SJSA1 (cell line): ENCODE measurements at places on chromosomes 4 and X.

DNA sequence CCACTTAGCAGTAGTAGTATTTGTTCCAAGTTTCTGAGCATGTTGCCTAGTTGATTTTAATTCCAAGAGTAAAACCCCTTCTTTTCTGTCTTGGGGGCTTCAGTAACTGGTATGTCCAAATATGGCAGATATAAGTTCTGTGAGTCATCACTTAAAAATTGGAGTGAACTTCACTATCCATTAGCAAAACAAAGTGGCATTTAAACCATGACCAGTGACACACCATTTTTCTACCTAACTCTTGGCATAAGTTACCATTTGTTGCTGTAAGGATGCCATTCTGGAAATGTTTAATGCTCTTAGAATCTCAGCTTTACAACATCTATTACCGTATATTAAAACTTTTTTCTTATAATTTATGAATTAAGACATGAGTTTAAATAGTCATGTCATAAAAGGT lies 102.0 kb downstream of the CBR4 start:
- DNase-seq: peak; percentile 61

DNA sequence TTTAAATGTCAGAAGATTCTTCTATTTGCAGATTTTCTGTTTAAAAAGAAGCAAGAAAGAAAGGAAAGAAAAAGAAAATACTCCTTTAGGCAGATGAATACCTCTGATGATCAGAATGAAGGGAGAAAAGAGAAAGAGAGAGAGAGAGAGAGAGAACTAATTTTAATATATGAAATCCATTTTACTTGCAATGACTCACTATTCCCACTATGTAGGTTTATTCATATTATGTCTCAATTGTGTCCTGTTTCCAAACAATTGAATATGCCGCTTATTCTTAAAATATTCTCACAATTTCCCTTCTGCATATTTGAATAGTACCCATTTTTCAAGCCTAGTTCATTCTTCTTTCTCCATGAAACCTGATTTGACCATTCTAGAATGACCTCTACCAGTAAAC lies 11.7 kb downstream of the MEPE start:
- no peak for DNase-seq

GRCh38 chrX:131845201-131845600 lies 177.9 kb upstream of the STK26 start:
- no peak for DNase-seq

GRCh38 chrX:35847736-35848135 lies 49.6 kb downstream of the MAGEB16 start:
- DNase-seq: no peak

DNA sequence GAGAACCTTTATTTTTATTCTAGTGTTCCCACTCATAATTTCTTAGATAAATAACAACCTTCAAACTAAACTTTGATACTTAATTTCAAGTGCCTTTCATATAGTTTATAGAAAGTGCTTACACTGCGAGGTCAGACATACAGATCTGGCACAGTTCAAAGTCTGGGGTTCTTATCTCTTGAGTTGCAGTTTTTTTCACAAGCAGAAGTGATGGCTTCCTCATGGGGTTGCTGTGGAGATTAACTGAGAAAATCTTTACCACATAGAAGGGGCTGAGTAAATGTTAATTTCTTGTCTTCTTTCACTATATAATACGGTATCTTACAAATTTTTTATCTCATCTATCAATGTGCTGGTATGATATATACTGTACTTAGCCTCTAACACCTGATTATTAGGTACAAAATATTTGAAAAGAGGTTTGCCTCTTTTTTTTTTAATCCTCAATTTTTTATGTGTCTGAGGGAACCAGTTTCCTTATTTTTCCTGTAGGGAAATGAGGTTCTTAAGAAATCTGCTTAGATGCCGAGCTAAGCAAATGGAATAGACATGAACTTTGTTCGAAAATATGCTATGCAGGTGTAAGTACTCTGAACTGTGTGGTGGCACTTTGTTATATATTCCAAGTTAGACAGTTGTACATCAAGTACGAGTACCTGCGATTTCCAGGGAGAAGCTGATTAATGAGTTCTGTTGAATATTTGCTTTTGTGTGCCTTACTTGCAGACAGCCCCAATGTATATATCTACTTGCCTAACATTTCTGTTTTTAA lies 3.3 kb downstream of the ING2 start:
- DNase-seq: no peak
